ENCODE measurements at places on chromosomes 6 and 20.

DNA sequence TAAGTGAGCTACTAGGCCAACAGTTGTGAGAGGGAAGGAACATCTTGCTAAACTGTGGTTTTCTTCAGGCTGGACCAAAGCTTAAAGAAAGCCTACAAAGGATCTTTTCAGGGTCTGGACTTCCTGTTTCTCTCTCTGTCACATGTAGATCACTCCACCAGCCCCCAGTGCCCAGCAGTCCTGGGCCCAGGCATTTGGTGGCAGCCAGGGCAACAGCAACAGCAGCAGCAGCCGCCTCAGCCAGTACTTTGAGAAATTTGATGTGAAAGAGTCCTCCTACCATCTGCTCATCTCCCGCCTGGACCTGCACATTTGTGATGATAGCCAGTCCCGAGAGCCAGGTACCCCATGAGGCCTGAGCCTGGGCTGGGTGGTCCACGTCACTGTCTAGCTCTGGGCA is 44.1 kb downstream of the BLTP3A start:
- no peak for DNase-seq

DNA sequence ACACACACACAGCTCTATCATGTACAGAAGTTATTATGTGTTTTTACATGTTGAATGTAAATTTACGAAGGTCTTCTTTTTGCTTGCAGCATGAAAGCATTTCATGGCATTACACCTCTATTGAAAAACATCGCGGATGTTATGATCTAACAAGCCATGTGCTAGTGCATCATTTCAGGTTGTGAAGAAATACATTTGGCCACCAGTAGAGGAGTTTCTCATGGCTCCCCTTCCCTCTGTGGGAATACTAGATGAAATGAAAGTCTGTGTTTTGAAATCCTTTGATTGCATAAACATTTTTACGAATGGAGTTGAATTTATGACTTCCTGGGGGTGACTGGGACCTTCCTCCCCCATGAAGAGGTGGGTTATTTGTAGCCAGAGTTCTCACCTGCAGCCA is 17.7 kb downstream of the MAS1 start:
- no peak for DNase-seq

- peak; percentile 47 for DNase-seq
These were observed 18.4 kb upstream of the NUP153 start for GRCh38 chr6:17725083-17725482.

GRCh38 chr6:90123831-90124230 is 172.8 kb downstream of the BACH2 start:
- no peak for DNase-seq

DNA sequence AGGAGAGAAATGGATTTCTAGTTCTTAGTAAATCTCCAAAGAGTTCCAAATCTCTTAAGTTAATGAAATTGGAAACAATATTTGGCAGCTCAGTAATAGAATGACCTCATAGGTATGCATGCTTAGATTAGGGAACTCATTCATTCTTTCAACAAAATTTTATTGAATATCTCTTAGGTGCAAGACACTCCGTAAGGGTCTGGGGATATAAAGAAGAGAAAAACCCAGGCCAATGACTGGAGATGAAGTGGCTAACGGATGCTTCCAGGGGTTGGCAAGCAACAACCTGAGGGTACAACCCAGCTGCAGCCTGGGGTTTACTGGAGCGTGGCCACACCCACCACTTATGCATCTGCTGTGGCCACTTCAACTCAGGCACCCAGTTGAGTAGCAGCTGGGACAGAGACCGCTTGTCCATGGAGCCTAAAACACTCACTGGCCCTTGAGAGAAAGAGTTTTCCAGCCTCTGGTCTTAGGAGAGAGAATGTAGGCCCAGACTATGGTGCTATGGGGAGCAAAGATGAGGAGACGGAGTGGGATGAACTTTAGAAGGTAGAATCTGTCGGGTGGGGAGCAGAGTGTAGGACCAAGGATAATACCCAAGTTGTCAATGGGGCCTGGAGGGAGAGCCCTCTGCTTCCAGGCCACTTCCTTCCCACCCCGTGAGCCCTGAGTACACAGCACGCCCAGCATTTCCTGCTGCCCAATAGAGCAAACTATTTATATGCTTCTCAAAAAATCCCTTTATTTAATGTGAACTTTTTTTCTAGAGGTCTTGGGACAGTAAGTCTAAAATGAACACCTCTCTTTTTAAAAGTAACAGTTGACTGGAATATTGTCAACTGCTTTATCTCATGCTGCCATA is 46.8 kb upstream of the PXDC1 start:
- no peak for DNase-seq

Data from HEK293T (cell line).